ENCODE measurements at places on chromosomes 7 and 10.

DNA sequence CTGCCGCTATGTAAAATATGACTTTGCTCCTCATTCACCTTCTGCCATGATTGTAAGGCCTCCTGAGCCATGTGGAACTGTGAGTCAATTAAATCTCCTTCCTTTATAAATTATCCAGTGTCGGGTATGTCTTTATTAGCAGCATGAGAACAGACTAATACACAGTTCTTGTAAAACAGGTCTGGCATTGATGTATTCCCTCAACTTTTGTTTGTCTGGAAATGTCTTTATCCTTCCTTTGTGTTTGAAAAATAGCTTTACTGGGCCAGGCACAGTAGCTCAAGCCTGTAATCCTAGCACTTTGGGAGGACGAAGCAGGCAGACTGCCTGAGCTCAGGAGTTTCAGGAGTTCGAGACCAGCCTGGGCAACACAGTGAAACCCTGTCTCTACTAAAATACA is 14.5 kb downstream of the IPMK start:
- DNase-seq: no peak

DNA sequence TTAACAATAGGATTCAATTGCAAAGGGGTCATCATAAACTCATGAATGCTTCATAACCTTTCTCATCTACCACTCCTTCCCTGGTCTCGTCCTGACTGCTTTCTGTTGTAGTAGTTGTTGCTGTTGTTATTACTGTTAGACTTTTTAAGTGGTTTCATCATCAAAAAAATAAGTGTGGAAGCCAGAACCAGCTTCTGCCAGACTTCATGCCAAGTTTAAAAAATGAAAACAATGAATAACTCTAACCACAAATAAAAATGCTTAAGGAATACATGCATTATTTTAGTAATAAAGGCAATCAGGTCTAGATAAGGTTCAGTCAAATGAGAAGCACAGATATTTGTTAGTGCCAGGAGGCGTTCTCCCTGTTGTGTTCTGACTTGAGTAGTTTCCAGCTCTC is 85.4 kb downstream of the PCLO start:
- DNase-seq: no peak

- DNase-seq: no peak
Observed at GRCh38 chr7:20595971-20596370, 19.5 kb upstream of the ABCB5 start.

DNA sequence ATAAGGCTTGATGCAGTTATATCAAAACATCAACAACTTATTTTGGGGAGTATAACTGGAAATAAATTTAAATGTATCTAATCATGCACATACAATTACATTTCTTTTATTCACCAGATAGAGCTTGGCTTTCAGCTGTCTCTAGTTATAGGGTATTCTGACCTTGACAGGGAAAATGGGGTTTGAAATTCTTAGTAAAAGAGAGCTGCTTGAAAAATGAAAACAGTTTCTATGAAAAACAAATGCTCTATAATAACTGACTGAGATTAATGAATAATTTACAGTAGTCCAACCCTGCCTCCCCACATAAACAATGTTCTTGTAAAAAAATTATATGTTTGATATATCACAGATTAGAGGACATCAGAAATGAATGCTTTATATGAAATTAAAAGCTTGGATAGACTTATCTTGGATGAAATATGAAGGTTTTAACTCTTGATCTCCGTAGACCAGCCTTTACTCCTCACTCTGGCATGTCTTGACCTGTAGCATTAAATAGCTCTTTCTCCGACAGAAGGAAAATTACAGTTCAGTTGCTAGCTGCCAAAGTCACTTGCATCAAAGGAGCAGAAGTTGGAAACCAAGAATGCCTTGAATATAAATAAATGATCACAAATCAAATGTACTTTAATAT is 32.1 kb downstream of the VWC2 start:
- no peak for DNase-seq

- no peak for DNase-seq
Observed at GRCh38 chr7:137976696-137977095, 25.2 kb downstream of the CREB3L2 start.

DNA sequence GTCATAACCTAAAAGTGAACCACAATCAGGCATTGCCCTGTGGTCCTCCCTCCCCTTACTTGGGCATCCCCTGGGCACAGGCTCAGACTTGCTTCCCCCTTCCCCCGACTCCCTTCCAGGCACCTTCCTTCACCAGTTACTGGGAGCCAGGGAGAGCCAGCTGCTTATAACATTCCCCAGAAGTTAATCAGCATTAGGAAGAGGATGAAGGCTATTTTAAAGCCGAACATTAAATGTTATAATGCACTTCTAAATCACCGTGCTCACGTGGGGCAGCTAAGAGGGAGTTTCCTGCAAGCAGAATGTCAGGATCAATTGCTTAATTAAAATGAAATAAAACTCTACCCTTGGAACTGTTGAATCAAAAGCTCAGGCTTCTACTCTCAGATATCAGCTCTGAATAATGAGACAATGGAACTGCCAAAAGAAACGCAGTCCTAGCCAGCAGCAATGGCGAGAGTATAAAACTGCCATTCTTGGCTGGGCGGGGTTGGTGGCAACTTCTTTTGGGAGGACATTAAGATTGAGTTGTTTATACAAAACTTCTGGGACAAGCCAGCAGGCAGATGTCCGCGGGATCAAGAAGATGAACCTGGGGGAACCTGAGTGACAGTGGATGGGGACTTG is 169.5 kb downstream of the FANK1 start:
- DNase-seq: no peak

GRCh38 chr10:103445366-103445765 is 6.8 kb downstream of the CALHM2 start:
- no peak for DNase-seq

GRCh38 chr10:95377950-95378349 is 87.1 kb upstream of the PDLIM1 start:
- no peak for DNase-seq

DNA sequence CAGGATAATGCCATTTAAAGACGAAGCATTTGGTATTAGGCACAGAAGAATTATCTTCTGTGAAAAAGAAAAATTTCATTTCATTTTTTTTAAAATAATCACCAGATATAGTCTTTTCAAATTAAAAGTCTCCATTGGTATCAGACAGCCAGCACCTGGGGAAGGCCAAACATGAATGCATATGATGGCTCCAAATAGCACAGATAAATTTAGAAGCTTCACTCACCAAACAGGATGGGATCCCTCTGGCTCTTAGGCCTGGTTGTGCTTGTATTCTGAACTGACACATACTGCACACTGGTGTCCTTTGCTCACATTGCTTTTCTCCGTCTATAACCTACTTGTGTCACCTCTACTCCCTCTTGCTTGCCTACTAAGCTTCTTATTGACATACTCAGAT is 169.5 kb upstream of the CHRM2 start:
- DNase-seq: no peak

DNA sequence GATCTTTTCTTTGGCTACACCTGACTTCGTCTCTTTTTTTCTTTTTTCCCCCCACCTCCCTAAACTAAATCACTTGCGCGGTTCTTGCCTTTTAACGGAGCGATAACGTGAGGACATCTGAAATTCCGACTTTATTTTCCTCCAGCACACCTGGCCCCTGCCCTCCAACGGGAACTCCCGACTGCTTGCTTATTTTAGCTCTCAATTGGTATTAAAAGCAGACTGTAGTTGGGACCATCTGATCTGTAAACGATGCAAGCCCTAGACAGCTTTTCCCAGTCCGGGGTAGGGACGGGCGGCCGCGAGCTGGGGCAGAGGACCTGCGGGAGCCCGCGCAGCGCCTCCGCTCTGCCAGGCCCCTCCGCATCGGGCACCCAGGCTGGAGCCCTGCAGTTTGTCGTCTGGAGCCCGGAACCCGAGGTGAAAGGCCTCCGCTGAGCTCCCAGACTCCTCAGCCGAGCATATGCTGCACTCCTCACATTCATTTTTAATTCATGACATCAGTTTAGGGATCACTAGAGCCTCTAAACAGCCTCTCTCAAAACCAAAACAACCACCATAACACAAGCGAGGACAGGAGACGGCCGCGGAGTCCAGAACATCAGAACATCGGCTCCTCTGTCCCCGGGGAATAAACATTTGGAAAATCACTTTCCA is 10.0 kb upstream of the EMX2 start:
- no peak for DNase-seq

- DNase-seq: no peak
Observed at GRCh38 chr7:152583006-152583405, 92.9 kb downstream of the XRCC2 start.

GRCh38 chr7:20260223-20260622 is 43.0 kb upstream of the MACC1 start:
- no peak for DNase-seq

DNA sequence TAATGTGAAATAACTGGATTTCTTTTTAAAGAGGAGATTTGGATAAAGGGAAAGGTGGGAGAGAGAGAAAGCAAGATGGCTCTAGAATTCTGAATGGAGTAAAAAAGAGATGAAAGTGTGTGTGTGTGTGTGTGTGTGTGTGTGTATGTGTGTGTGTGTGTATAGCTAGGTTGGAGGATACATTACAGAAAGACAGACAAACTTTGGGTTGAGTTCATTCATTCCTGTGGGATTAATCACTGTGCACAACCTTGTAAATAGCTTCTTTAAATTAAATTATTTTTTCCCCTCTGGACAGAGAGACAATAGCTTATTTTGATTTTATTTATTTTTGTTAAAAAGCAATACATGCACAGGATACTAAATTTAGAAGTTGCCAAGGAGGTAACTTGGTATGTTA is 7.5 kb downstream of the ASB4 start:
- DNase-seq: no peak

DNA sequence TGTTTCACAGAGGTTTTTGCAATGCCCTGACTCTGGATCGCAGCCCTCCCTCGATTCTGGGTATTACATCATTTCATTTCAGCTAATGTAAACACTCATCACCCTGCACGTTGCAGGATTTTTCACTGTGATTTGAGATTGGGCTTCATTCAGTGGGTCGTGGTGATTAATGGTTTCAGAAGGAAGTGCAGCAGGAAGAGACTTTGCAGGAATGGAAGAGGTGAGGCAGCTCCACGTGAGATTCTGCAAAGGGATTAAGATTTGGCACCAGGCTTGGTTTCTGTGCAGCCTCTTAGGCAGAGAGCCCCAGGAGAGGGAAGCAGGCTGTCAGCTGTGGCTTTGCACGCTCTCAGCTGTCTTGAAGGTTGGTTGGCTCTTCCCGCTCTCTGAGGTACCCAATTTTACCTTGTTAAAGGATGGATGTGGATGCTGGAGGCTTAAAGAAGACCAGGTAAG is 95.2 kb downstream of the PLCE1 start:
- no peak for DNase-seq

DNA sequence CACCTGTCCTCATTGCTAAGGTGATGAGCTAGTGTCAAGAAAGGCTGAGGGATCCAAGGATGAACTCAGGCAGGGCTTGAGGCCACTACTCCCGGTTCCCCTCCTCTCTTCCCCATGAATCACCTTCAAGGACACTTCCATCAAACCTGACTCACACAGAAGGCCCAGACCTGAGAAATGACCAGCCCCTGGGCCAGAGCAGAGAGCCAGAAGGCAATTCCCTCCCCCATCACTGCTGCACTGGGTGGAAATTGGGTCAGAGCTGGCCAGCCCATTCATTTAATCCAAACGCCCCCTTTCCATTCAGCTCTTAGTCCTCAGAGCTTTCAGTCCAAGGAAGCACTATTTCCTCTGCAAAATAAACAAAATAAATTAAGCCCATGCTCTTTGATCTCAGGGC is 182.0 kb downstream of the KCNMA1 start:
- no peak for DNase-seq

DNA sequence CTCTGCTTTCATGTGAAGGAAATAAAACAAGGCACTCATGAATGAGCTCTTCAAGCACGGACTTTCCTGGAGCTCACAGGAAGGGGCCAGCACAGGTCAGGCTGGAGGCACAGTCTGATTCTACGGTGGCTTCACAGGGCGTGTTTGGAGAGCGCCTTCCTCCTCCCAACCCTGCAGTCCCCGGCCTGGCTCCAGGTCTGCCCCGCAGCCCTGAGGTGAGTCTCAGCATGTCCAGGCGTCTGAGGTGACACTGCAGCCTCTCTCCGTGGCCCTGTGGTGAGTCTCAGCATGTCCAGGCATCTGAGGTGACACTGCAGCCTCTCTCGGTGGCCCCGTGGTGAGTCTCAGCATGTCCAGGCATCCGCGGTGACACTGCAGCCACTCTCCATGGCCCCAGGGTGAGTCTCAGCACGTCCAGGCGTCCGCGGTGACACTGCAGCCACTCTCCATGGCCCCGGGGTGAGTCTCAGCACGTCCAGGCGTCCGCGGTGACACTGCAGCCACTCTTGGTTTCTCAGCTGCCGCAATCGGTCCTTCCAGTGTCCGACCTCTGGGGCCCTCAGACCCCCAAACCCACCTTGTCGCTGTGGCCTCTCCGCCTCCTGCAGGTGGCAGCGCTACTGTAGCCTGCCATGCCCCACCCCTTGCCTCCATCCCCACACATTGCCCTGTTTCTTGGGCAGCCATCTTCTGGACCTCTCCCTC is 381.7 kb downstream of the DNAJB6 start:
- no peak for DNase-seq

DNA sequence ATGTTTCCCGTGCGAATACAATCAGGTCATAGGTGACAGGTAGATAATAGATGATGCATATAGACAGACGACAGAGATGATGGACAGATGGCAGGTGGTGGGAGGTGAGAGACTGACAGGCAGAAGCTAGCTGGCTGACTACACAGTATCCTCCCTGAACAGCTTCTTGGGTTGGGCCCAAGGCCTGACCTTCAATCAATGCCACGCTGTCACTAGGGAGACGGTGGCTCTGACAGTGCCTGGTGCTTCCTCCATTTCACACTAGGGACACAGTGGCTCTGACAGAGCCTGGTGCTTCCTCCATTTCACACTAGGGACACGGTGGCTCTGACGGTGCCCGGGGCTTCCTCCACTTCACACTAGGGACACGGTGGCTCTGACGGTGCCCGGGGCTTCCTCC is 200.1 kb downstream of the DIP2C start:
- no peak for DNase-seq

DNA sequence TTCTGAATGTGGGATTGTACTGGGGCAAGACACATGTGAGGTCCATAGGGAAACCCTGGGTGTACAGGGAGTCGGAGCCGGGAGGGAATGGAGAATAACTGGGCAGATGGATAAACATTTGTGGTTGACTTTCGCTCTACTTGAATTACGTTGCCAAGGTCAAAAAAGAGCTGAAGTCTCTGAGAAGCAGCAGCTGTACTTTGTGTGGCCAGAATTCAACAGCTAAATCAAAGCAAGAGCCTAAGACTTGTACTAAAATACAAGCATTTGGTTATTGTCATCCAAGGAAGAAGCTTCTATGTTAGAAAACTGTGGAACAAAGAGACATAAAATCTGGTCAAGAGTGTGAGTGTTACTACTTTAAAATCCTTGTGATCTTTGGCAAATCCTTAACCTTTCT is 457.2 kb downstream of the ARL4A start:
- no peak for DNase-seq

- DNase-seq: no peak
Observed at GRCh38 chr7:22223807-22224206, 133.1 kb downstream of the RAPGEF5 start.

GRCh38 chr7:22920672-22921071 is 93.3 kb downstream of the HYCC1 start:
- no peak for DNase-seq

DNA sequence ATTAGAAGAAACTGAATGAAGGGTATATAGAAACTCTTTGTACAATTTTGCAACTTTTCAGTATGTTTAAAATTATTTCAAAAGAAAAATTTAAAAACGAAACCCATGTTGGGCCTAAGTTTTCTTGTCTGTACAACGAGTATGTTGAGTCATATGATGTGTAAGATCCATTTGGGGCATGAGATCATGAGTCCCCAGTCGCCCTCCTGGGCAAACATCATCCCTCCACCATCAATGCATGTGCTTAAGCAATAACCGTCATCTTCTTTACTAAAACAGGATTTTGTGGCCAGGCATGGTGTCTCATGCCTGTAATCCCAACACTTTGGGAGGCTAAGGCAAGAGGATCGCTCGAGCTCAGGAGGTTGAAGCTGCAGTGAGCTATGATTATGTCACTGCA is 54.2 kb upstream of the CDCA7L start:
- DNase-seq: no peak

Measured in anterior cingulate cortex (tissue), 58 donors.